ENCODE measurements at places on chromosomes 5 and 9. TPM values are rescaled to one million over a fixed set of nuclear protein-coding genes. Genes with fewer than 3 reads are reported as not detected.

- DNase-seq = no peak
These were observed 9.3 kb upstream of the ANKDD1B start for GRCh38 chr5:75601996-75602395.

GRCh38 chr9:11892401-11892800 lies 800.8 kb upstream of the TYRP1 start:
- no peak for DNase-seq

- peak; percentile 60 for DNase-seq
These were observed 54.8 kb downstream of the HRH2 start for GRCh38 chr5:175712681-175713085.

The LECT2 gene
- not detected for total RNA-seq

- DNase-seq = no peak
These were observed 280.3 kb downstream of the ARHGEF28 start for GRCh38 chr5:73906277-73906676.

The TEX10 gene
- total RNA-seq = 11.2 TPM

GRCh38 chr5:169798438-169798837 lies 161.4 kb downstream of the DOCK2 start:
- DNase-seq = no peak

DNA sequence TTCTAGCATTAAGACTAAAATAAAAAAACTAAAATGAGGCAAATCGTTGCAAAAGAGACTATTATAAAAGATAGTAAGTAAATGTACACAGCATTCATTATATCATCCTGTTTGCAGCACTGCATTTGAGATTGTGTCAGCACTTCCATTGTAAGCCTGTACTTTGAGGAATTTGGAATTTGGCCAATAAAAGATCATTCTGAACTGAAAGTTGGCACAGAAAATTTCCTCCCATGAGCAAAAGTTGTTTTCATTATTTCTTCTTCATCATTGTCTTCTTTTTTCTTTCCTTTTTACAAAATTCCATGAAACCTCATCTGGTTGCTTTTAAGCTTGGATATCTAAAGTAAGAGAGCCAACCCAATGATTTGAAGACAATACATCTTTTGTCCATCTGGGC lies 199.3 kb upstream of the ADAMTSL1 start:
- DNase-seq = no peak

DNA sequence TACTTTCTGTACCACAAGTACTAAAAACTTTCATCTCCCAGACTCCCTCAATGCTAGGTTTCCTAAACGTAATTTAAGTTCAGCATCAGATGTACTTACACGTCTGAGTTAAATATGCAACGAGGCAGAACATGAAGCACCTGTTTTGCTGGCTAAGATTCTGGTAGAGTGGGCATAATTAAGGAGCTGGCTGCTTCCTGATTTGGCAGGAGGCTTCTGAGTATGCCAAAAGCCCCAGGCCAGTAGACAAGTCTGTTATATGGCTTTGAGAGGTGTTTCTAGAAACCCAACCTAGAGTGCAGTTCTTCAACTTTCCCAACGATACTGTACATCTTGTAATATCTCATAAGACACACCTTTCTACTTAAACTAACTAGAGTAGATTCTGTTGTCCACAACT lies 13.6 kb downstream of the TICAM2 start:
- no peak for DNase-seq

DNA sequence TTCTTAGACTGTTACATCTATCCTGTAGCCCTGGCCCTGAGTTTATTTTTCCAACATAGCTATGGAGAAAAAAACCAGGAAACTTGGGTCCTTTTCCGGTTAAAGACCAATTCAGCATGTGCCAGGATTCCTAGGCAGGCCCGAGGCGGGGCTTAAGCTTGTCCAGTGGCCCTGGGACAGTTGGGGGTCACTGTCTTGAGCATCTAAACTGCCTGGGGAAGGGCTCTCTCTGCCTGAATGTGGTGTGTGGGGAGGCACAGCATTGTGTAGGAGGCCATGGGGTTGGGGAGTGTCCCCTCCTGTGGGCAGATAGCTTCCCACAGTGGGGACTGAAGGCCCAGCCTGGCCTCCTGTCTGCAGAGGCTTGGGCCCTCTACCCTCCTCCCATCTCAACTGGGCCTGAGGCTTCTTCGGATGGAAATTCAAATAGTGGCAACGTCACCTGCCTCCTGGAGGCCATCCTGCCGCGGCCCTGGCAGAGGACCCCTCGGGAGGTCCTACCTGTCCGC lies 88.8 kb downstream of the PHF2 start:
- DNase-seq = peak; percentile 48

DNA sequence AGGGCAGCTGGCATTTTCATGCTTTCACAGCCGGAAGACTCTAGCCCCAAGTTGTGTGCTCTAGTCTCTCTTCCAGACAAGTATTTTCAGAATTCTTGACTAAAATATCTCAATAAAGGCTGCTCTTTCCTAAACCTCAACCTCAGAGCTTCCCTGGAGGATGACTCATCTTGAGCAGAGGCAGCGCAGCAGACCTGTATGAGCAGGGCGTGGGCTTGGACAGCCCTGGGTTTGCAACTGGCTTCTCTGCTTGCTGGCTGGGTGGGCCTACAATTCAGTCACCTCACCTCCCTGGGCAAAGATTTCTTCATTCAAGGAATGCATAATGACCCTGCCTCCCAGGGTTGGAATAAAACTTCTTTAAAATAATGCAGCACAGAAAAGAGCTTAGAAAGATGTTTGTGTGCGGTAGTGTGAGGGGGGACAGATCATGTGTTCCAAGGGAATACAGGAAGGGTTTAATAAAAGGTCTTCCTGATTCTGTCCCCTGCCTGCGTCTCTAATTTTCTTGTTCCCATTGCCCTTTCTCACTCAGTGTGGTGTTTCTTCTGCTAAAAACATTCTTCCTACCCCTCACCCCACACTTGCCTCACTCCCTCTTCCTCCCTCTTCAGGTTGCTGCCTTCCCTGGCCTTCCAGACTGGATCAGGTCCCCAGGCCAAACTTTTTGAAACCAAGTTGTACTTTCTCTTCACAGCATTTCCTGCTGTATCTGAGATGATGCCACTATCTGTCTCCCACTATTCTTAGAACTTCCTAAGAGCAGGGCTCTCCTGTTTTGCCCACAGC lies 39.4 kb upstream of the MAP1B start:
- no peak for DNase-seq

The LHX3 gene
- total RNA-seq = not detected

DNA sequence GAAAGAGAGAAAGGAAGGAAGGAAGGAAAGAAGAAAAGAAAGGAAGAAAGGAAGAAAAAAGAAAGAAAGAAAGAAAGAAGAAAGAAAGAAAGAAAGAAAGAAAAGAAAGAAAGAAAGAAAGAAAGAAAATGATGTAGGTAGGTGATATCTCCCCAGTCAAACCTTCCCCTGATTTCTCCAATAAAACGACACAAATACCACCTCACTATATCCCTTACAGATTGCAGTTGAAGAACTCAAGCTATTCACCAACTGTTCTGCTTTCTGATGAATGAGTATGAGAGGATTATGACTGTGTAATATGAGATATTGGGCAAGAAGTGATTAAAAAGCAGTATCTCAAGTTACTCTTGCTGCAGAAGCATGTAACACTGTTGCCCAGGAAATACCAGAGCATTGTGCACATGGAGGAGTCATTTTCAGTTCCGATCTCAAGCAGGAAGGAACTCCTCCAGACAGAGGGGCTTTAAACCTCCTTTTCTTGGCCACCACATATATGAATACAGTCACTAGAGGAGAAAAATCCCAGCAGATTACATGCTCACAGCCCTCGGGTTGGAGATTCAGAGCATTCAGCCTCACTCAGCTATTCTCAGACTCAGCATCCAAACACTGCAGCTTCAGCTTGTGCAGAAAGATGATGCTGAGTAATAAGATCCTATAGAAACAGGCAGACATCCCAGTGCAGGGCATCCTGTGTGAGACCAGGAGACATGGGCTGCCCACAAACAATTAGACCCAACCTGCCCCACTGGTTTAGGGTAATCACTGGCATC lies 61.4 kb downstream of the UGCG start:
- no peak for DNase-seq

DNA sequence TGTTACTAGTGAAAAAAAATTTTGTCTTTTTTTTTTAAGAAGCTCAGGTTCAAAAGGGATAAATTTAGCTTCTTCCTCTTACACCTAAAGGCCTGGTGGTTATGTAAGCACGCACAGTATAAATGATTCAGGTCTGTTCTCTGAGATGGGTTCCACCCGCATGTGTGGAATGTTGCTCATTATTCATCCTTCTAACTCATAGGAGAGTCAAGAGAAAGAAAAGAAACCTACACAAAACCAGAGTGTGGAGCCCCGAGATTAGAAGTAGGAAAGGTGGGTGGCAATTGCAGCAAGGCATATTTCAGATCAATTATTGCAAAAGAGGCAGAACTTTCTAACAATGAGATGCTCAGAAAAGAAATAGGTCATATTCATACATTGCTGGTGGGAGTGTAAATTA lies 13.5 kb downstream of the PLAC8L1 start:
- no peak for DNase-seq

GRCh38 chr5:125042261-125042890 lies 295.9 kb upstream of the ZNF608 start:
- no peak for DNase-seq

- no peak for DNase-seq
These were observed 1918.4 kb downstream of the MAT2B start for GRCh38 chr5:165423697-165424299.

- no peak for DNase-seq
These were observed 1.5 kb downstream of the NDFIP1 start for GRCh38 chr5:142110046-142110531.

DNA sequence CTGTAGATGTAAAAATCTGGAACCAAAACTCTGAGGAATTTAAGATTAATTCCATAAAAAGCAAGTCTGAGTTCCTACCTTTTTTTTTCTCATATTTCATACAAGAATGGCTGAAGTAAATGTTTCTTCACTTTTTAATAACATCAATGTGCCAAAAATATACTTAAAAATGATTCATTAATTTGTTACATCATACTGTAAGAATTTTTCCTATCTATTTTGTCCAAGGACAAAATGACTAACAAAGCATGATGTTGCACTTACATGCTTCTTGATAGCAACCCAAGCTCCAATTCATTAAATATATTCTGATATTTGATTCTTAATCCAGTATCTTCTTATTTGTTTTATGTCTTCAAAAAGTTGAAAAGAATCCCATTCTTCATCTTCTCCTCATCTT lies 988.3 kb downstream of the TLE1 start:
- DNase-seq = no peak

The MARVELD2 gene
- total RNA-seq = 1.00 TPM

The FCN2 gene
- not detected for total RNA-seq

DNA sequence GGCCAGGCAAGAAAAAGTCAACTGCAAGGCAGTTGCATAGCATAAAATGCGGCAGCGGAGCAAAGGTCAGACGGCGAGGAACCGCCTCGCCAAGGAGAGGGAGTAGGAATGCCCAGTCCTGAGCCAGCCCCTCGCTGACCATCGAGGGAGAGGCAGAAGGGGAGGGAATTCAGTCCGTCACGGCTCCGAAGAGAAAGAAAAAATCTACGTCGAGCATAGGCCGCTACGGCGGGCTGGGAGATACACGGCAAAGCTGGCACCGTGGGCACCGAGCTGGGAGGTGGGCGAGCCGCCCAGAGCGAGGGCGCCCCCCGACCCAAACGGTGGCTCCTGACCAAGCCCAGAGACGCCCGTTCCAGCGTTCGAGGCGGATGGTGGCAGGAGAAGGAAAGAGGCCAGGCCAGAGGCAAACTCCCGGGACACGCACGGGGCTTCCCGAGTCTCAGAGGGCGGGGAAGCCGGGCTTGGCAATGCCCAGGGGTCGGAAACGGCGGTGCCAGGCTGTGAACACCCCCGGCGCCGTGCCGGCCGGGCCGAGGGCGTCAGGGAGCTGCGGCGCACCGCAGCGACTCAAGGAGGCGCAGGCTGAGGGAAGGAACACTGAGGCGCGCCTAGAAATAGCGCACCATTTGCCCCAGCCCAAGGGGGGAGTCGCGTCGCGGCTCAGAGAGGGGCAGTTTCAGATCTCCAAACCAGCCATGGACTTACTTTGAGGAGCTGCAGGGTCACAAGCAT lies 518 bp downstream of the SPRY4 start:
- peak; percentile 89 for DNase-seq

DNA sequence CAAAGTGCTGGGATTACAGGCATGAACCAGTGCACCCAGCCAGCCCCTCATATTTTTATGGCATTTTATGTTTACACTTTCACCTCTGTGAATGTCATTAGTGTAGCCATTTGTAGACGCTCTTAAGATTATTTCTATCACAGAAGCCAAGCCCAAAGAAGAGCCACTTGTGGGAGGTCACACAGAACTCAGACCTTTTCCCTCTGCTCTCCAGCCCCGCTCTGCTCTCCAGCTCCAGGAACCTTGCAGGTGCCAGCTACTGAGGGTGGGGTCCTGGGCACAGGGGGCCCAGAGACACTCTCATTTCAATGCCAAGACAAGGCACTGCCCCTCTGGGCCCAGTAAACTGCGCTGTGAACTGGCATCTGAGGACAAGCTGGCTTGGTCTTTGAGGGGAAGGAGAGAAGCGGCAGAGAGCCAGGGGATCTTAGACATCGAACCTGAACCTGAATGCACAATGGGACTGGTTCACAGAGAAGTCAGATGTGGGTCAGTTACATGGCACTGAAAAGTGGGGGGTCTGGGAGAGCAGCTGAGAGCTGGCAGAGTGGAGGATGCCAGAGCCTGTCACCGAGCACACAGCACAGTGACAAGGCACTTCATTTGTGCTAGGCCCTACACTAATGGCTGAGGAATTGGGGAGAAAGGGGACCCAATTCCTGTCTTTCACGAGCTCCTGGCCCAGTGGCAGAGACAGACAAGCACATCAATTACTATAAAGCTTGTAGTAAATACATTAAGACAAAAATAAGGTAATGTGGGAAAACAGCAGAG lies 16.7 kb downstream of the ANXA6 start:
- no peak for DNase-seq

GRCh38 chr9:116737152-116737546 lies 50.0 kb downstream of the TRIM32 start:
- DNase-seq = peak; percentile 91

The G3BP1 gene
- 130 TPM for total RNA-seq

The RHOBTB3 gene
- 55.7 TPM for total RNA-seq

- DNase-seq = no peak
These were observed 34.9 kb downstream of the MTMR12 start for GRCh38 chr5:32277798-32278197.

DNA sequence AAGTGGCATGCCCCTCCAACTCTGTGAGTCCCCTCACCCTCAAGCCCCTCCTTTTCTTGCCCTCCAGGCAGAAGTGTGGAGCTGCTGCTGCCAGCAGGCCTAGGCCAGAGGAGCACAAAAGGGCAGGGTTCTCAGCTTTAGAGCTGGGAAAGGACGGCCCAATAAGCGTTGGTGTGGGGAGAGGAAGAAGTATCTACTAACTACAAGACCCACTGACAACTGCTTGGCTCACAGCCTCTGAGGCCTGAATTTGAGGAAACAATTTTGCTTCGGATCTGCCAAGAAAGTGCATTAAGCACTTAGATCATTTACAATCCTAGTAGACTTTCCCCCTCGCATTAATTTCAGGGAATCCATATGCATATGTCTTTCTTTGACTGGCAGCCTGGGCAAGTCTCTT lies 179.4 kb downstream of the SNX18 start:
- no peak for DNase-seq

DNA sequence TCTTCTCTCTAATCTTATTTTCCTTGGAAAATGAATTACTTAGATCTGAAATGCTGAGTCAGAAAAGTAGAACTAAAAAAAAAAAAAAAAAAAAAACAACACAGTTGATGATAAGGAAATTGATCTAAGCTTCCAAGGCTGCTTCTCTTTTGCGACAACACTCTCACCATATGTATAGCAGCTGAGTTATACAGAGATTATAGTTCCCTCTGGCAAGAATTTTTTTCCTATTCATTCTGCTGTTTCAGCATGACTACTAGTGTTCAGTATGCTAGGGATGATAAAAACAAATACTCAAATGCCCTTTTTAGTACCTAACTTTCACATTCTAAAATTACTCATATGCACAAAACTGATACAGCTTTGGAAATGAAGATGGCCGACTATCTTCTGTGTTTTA lies 267.3 kb downstream of the MLLT3 start:
- DNase-seq = no peak

Measured in posterior vena cava (tissue), 2 donors.